ENCODE measurements at places on chromosomes 6 and 20.

GRCh38 chr6:112223070-112223861, 31.1 kb downstream of the LAMA4 start:
- DNase-seq = no peak

DNA sequence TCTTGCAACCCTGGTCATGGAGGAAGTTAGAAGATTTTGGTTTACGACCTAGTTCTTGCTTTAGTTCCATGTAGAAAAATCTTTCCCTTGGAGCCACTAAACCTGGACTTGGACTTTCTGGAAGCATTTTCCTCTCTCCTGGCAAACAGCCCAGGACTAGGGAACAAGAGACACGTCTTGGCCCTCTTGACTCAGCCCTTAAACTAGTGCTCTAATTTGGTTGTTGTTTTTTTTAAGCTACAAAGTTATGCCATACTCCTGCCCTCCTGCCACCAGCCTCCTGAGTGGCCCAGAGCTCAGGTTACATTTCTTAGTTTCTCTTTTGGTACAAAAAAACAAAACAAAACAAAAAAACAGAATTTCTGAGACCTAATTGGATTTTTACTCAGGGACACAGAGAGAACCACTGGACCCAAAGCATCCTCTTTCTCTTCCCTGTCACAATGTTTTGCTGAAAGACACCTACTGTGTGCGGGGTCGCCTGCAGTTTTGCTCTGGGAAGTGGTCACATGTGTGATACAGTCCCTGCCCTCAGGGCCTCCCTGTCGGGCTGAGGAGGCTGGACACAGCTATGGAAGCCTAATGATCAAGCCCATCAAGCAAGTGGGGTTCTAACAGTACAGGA, 32.3 kb upstream of the SCUBE3 start:
- peak; percentile 63 for DNase-seq

DNA sequence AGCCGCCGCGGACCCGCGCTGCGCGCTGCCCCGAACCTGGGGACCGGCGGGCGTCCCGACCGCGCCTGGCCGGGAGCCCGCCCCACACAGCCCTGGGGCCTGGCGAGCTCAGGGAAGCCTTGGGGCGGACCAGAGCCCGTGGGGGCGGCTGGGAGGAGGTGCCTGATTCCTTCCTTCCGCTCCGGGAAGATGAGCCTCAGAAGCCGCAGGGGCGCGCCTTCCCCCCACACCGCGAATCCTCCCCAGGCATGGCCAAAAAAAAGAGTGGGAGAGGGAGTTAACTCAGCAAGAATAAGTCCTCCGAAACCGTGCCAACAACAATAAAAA, at the start of gene CBLN4:
Gene CBLN4, minus strand, starts transcription at position 131 of the 327 bp plus-strand sequence. CDS start 1,348 bp downstream, outside the sequence.
- DNase-seq = no peak

- no peak for DNase-seq
Measured at GRCh38 chr6:85252552-85252951, 197.3 kb upstream of the NT5E start.

DNA sequence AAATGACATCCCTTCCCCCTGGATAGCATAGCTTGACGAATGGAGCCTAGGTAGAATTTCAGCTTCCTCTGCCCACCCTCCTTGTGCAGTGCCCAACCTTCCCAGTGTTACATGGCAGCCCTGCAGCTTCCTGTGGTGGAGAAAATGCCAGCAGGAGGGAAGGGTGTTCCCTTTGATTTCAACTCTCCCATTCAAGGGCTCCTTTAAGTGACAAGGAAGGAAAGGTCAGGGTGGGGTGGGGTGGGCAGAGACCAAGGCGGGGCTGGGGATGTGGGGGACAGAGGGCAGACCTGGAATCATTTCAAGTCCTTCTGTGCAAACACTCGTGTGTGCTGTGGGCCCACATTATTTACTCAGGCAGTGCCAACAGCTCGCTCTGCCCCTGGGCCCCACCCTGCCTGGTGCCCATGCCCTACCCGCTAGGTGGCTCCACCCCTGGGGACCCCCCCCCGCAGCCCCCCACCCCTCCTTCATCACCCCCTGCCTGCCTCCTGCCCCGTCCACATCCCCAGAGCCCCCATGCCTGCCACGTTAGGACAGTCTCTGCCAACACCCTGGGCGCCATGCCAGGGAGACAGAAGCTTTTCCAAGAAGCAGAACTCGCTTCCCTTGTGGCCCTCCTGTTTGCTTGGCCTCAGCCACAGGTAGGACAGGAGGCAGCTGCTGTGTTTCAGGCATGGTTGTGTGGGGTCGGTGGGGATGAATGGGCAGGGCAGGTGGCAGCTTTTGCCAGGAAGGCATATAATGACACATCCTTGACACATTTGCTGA, 9.4 kb downstream of the SPDEF start:
- no peak for DNase-seq

Measured in hepatic stellate cell (primary cell).